ENCODE measurements at places on chromosomes 2 and 18.

- no peak for DNase-seq
Observed at GRCh38 chr2:129334696-129335410, 644.6 kb upstream of the RAB6C start.

DNA sequence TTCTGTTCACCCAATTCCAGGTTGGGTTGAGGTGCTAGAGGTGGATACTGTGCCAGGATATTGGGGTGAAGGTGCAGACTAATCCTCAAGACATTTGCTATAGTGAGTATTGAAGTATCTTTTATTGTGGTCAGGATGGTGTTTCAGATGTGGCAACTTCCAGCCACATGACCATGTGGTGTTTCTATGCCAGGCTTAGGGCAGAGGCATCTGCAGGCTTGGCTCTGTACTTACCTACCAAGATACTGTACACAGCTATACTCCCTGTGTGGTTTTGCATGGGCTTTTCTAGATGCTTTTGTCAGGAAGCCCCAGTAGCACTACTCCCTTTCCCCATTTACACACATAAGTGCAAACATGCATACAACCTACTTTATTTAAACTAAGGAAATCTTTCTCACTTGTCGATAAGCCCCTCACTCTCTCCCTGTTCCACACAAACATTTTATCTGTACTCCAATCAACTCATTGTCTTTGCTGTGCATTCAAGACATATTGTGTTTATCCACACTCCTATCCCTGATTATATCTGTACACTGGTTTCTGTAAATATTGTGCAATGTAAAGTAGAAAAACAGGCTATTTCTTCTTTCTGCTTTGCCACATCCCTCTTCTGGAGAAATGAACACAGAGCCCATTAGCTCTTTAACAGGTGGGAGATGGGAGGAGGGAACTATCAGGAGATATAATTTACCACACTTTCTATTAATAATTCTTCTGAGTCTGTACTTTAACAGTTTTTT, 12.3 kb downstream of the ARL6IP6 start:
- peak; percentile 58 for DNase-seq

DNA sequence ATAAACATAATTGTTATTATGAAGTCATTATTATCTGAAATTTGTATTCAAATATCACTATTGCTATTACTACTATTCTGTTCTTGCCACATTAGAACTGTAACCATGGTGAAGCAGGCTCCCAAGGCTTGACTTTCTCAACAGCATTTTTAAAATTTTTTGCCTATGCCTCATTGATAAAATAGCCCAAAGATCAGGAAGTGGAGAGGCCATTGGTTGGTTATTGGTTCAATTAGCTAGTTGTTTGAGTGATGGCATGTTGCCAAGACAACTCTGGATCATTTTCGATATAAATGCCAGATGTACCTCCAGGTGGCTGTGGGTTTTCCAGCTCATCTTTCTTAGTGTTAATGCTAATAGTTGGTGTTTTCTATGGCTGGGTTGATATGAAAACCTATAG, 513.5 kb downstream of the TRIB2 start:
- no peak for DNase-seq

DNA sequence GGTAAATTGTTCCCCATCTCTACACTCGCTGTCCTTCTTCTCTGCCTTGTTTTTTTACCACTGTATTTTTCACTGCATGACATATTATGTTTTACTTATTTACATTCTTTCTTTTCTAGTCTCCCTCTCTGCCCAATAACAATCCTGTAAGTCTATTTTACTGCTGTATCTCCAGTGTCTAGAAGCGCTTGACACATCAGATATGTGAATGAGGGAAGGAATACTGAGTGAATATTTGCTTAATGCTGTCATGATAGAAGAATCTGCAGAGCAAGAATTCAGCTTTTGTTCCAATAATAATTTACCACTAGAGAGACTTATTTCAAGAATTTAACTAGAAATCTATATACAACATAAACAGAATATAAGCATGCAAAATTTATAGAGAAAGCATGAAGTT, 99.5 kb downstream of the GALNT13 start:
- no peak for DNase-seq

- no peak for DNase-seq
Observed at GRCh38 chr2:25268139-25268538, 73.6 kb downstream of the DNMT3A start.

DNA sequence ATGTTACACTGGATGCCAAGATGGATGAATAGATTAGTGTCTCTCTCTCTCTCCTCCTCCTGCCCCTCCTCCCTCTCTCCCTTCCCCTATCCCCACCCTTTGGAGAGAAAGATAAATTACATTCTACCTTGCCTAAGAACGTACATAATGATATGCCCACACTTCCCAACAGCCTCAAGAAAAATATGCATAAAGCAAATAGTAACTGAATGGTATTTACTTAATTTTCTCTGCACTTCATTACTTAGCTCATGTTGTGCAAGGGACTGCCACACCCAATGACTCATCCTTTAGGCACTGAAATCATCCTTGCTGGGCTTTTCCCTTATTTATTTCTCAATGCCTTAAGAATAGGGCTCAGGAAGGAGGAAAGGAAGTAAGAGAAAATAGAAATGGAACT, 137.3 kb upstream of the PID1 start:
- DNase-seq: no peak

GRCh38 chr2:108560895-108561530, 26.7 kb downstream of the LIMS1 start:
- DNase-seq: no peak

DNA sequence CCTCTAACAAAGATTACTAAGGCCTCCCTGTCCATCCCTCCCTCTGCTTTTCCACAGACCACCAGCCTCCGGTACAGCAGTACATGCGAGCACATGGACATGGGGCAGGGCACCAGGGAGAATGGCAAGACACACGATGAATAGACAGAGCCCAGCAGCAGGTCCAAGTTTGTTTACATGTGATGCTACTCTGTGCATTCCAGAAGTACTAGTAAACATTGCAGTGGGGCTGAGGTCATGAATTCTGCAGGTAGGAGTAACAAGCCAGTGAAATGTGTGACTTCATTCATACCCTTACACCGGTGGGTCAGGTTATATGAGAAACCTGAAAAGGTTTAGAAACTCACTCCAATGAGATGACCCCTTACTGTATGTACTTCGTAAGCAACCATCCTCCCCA, 205.7 kb downstream of the BCL11A start:
- DNase-seq: no peak

DNA sequence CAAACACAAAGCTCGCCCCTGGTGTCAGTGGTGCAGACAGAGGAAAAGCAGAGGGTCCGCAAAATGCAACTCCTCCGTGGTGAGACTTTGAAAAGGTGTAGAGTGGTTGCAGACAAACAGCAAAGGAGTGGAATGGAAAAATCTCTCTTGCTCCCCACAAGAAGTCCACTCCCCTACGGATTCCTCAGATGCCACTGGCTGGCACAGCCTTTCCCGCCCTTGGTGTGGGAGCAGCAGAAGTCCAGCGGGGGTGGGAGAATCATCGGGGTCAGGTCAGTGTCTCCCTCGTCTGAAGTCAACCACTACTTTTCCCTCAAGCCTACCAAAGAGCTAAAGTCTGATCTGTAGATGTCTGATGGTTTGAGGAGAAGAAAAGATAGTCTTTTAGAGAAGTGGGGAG, 22.3 kb upstream of the B3GNT7 start:
- DNase-seq: no peak

- DNase-seq: no peak
Observed at GRCh38 chr2:25054720-25055119, 12.8 kb downstream of the EFR3B start.

DNA sequence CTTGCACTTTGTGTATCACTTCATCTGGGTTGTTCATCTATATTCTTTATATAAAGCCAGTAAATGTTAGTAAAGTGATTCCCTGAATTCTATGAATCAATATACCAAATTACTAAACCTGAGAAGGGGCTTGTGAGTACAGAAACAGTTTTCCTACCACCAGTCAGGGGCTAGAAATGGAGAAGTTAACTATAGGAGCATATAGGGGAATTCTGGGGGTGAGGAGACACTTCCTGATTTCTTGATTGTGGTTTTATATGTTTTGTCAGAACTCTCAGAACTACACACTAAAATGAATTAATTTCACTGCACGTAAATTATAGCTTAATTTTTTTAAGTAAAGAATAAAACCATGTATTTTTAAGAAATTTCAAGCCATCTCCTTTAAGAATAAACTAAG, 93.7 kb downstream of the SESTD1 start:
- no peak for DNase-seq

DNA sequence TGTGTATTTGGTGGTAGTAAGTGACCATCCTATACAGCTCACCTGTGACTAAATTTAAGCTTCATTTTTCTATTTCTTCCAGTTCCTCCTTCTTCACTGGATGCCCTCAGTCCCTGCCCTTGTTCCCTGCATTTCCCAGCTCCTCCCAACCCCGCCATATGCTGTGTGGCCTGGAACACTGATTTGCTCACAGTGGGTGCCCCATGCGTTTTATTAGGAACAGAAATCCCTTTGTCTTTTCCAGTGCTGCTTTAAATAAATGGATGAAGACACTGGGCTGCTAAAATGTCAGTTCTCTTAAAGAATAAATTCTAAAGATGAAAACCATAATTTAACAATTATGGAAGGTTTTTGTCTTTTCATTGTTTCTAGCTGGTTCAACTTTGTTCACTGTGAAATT, 477.3 kb downstream of the DCDC2C start:
- no peak for DNase-seq

- DNase-seq: no peak
Observed at GRCh38 chr18:48896875-48897511, 53.8 kb downstream of the SMAD7 start.

DNA sequence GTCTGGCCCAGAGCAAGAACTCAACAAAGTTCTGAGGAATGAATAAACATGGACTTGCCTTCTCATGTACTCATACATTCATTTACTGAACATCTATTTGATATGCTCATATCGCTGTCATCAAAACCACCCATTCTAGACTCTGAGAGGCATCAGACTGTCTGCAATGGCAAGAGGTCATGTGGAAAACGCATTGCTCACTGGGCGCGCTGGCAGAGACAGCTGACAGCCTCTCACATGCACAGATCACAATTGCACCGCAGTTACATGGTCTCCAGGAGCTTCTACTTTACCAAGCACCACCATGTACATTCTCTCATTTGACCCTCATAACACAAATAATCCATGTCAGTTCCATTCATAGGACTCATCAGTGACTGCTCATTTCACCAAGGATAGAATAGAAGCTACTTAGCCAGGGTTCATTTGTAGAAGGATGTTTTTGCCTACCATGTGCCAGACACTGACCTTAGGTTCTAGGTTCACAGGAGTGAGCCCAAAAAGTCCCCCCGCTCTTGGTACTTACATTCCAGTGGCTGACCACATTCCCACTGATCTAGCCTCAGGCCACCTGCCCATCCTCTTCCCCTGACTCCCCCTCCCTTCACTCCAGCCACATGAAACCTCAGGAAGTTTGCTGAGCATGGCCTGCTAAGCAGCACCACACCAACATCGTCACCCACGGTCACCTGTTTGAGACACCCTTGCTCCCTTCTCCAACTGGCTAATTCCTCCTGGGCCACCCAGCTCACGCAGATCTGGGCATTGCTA, 6.1 kb downstream of the FAM124B start:
- DNase-seq: no peak

DNA sequence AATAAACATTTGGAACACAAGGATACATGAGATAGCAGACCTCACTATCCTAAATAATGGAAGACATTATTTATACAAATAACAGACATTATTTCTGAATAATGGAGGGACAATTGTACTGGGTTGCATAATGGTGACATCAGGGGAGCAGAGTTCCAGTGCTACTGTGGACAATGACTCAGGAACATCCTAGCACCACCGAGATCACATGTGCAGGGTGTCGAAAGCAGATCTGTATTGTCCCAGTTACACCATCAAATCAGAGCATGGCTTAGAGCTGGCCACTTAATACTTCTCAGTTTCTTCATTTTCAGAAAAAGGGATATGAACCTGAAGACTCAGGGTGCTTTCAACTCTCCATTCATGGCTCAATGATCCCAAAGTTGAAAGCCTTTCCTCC, 249.1 kb upstream of the RBMS1 start:
- DNase-seq: no peak

DNA sequence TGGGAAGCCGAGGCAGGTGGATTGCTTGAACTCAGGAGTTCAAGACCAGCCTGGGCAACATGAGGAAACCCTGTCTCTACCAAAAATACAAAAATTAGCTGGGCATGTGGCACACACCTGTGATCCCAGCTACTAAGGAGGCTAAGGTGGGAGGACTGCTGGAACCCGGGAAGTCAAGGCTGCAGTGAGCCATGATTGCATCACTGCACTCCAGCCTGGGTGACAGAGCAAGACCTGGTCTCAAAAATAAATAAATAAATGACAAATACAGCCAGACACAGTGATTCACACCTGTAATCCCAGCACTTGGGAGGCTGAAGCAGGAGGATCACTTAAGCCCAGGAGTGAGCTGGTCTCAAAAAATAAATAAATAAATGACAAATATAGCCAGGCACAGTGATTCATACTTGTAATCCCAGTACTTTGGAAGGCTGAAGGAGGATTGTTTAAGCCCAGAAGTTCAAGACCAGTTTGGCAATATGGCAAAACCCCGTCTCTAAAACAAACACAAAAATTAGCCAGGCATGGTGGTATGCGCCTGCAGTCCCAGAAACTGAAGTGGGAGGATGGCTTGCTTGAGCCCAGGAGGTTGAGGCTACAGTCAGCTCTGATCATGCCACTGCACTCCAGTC, 6.2 kb downstream of the KANSL3 start:
- no peak for DNase-seq

GRCh38 chr2:187057466-187057865, 208.5 kb upstream of the ZSWIM2 start:
- no peak for DNase-seq

- DNase-seq: no peak
Observed at GRCh38 chr2:37816686-37817085, 108.4 kb upstream of the RMDN2 start.

DNA sequence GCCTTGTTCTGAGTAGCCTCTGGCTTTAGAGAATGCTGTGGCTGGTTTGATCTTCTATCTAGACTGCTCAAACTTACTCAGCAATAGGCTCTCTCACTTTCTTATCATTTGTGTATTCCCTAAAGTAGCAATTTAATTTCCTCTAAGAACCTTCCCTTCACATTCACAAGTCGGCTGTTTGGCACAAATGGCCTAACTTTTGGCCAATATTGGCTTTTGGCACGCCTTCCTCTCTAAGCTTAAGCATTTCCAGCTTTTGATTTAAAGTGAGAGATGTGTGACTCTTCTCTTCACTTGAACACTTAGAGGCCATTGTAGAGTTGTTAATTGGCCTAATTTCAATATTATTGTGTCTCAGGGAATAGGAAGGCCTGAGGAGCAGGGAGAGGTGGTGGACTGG, 219.5 kb upstream of the PXDN start:
- no peak for DNase-seq

- DNase-seq: no peak
Observed at GRCh38 chr2:26347286-26347865, 787 bp upstream of the ADGRF3 start.

DNA sequence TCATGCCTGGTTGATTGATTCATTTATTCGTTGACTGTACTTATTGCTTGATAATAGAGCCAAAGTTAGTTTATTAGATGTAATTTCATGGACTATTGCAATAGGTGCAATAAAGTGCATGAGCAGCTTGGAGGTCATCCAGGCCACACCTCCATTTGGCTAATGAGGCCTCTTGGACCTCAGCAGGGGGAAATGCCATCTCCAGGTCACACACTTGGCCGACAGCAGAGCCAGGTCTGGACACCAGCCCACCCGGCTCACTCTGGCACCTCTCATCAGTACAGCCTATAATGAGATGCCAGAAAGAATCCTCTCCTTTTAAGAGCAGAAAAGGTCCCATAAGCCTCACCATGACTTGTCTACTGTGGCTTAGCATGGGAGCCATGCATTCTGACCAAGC, 71.2 kb upstream of the AFF3 start:
- no peak for DNase-seq

- no peak for DNase-seq
Observed at GRCh38 chr2:197706839-197707207, 1.7 kb downstream of the MARS2 start.

Data from CD4-positive, alpha-beta T cell treated with Interleukin-6 at 100 ng/mL for 8 hours (primary cell).